ENCODE measurements at places on chromosomes 2 and 18.

DNA sequence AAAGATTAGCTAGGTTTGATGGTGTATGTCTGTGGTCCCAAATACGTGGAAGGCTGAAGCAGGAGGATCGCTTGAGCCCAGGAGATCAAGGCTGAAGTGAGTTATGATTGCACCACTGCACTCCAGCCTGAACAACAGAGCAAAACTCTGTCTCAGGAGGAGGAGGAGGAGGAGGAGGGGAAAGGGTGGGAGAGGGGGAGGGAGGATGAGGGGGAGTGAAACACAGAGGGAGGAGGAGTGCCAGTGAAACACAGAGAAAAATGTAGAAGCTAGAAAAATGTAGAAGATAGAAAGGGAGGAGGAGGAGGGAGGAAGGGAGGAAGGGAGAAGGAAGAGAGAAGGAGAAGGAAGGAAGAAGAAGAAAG is 387.5 kb downstream of the MTX2 start:
- DNase-seq: no peak

GRCh38 chr2:197427986-197428385 is 6.8 kb downstream of the SF3B1 start:
- no peak for DNase-seq

GRCh38 chr2:178229927-178230326 is 35.6 kb downstream of the OSBPL6 start:
- no peak for DNase-seq

DNA sequence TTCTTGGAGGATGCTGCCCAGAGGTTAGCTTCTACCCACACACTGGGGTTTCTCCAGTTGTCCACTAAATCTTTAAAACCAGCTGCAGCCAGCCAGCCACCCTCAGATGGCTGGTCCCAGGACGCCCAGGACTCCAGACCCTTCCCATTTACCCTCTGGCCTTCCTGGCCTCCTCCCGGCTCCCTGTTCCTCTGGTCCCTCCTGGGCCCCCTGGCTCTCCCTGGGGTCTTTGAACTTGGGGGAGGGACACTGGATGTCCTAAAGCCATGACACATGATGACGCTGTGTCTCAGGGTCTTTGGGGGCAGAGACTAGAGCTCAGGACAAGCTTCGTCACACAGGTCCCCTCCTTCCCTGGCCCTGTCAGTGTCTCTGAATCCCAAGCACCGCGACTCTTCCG is 201.1 kb upstream of the HDAC4 start:
- DNase-seq: no peak

- DNase-seq: no peak
These were observed 219.6 kb downstream of the CYP26B1 start for GRCh38 chr2:71927757-71928715.

DNA sequence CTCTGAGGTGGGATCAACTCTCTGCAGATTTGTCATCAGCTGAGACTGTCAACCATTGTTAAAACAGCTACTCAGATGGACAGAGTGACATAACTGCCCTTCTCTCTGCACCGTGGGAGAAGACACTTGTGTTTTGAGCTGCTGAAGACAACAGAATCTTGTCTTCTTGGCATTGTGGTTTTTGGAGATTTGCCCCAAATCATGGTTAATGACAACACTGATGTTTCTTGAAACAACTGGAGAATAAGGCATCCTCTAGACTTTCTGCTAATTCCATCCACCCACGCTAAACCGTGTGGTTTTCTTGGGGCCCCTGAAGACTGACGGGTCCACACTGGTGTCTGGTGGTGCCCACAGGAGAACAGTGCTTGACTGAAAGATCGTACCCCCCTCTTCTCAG is 39.5 kb downstream of the SH3BP4 start:
- DNase-seq: no peak

DNA sequence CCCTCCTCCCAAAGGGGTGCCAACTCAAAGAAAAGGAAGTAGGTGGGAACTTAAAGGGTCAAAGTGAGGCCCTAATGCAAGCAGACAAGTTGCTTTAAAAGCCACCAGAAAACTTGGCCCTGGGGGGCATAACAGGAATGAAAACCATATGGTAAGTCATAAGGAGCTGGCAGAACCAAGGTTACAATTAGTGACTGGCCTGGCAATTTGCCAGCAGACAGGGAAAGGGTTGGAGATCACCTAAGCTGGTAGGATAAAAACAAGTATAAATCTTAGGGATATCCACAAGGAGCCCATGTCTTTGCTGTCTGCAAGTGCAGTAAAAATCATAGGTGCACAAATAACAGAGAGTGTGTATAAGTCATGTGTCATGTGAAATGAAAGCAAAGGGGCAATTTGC is 256.7 kb upstream of the LRRTM4 start:
- DNase-seq: no peak

- no peak for DNase-seq
These were observed 208.7 kb downstream of the KCNE4 start for GRCh38 chr2:223260681-223261080.

- no peak for DNase-seq
These were observed 98.6 kb downstream of the CAPN13 start for GRCh38 chr2:30708491-30709290.

DNA sequence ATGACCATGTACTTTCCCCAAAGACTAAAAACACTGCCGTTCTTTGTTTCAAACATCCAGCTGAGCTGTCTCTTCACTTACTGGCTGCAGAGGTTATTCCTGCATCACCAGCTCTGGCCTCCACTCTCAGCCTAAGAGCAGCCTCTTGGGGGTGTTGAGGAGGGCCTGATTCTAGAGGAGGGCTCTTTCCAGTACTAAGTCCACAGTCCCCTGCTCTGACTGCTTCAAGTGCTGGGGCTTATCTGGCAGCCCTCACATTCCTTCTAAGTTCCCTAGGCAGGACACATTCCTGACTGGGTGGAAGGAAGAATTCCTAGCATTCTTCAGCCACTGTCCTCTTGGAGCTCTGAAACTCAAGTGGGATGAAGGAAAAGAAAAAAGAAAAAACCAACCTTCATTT is 32.9 kb upstream of the EHBP1 start:
- DNase-seq: no peak

DNA sequence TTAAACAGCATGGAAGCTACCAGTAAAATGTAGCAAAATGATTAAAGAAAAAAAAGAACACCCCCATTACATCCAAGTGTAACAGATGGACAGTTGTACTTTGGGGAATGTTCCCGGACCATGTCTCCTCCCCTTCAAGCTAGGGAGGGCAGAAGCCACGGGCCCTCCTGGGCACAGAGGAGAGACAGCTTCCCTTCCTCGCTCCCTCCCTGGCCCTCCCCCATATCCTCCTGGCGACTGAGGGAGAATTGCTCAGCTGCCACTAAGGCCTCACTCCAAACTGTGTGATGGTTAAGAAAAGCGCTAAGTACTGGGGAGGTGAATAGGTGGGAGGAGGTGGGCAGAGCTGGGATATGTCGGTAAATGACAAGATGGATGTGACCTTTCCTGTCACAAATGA is 358.0 kb downstream of the HRH4 start:
- no peak for DNase-seq

DNA sequence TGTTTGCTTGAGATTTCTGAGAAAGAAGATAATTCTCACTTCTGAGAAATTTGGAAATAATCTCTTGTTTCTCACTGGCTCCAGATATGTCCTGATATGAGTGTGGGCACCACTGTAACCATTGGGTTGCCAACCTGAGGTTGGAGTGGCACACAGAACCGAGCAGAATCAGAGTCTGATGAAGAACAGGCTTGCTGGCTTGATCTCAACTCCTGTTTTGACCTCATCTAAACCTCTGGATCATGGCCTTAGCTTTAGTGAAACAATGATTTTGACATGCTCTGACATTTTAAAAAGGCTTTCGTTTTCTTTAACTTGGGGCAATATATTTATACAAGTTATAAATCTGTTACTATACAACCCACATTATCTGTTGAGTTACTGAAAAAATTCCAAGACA is 548.0 kb downstream of the IRS1 start:
- no peak for DNase-seq

GRCh38 chr2:219638948-219639755 is 11.7 kb downstream of the SLC4A3 start:
- DNase-seq: no peak

- DNase-seq: no peak
These were observed 10.2 kb downstream of the MSTN start for GRCh38 chr2:190052307-190052706.

DNA sequence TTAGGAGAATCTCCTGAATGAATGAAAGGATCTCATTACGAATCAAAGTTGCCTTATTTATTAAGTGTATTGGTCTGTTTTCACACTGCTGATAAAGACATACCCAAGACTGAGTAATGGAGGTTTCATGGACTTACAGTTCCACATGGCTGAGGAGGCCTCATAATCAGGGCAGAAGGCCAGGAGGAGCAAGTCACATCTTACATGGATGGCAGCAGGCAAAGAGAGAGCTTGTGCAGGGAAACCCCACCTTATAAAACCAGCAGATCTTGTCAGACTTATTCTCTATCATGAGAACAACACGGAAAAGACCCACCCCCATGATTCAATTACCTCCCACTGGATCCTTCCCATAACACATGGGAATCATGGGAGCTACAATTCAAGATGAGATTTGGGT is 785.2 kb upstream of the POU3F3 start:
- DNase-seq: no peak

GRCh38 chr2:128986867-128987268 is 668.2 kb upstream of the HS6ST1 start:
- no peak for DNase-seq

DNA sequence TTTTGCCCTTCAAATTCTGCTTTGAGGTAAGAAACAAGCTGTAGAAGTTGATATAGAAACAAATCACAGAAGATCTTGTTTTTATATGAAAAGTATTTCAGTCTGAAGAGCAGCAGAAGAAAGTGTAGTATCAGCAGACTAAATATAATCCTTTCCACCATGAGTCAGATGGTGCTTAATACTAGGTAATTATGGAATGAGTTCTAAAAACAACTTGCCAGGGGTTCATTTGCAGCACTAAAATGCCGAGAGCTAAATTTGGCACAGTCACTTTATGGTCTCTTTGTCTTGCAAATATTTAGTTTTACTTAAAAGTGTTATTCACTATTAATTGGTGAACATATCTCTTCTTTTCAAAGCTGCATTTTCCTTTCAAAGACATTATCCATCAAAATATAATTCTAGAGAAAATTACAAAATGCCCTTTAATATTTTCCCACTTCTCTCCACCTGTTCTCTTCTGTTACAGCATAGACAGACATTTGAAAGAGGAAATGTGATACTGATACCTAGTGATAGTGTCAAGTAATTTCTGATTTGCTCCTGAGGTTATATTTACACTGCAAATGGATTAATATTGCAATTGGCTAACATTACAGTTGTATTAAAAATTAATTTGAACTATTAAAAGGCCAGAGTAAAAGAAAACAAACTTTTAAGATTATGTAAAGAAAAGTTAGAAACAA is 5.3 kb downstream of the MYL1 start:
- no peak for DNase-seq

- DNase-seq: no peak
These were observed 24.5 kb downstream of the ABCB11 start for GRCh38 chr2:169006665-169007064.

GRCh38 chr18:33585431-33585775 is 7.4 kb downstream of the ASXL3 start:
- no peak for DNase-seq

GRCh38 chr2:105417857-105418436 is 19.1 kb upstream of the FHL2 start:
- DNase-seq: no peak

GRCh38 chr2:145260081-145260480 is 740.2 kb upstream of the ZEB2 start:
- no peak for DNase-seq

DNA sequence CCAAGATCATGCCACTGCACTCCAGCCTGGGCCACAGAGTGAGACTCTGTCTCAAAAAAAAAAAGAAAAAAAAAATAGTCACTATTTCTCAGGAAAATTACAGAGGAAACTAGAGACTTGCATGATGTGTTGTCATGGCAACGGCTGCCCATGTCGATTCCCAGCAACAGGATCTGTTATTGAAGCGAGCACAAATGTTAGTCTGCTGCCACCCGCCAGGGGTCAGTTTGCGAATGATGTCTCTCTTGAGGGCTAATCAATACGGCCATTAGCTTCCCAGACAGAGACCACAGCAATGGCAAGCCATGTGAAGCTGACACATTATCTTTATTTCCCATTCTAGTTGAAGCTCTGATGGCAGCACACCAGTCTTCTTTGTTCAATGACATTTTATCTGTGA is 32.4 kb upstream of the ACYP2 start:
- no peak for DNase-seq

GRCh38 chr18:8899000-8899399 is 193.6 kb downstream of the MTCL1 start:
- DNase-seq: no peak

GRCh38 chr2:102301867-102302362 is 9.4 kb upstream of the IL1RL1 start:
- no peak for DNase-seq

GRCh38 chr2:189782221-189782671 is 1.9 kb downstream of the ORMDL1 start:
- DNase-seq: no peak

- no peak for DNase-seq
These were observed 163.9 kb downstream of the CDH2 start for GRCh38 chr18:28013066-28013465.

GRCh38 chr2:64795024-64795592 is 141.4 kb upstream of the SERTAD2 start:
- DNase-seq: no peak

DNA sequence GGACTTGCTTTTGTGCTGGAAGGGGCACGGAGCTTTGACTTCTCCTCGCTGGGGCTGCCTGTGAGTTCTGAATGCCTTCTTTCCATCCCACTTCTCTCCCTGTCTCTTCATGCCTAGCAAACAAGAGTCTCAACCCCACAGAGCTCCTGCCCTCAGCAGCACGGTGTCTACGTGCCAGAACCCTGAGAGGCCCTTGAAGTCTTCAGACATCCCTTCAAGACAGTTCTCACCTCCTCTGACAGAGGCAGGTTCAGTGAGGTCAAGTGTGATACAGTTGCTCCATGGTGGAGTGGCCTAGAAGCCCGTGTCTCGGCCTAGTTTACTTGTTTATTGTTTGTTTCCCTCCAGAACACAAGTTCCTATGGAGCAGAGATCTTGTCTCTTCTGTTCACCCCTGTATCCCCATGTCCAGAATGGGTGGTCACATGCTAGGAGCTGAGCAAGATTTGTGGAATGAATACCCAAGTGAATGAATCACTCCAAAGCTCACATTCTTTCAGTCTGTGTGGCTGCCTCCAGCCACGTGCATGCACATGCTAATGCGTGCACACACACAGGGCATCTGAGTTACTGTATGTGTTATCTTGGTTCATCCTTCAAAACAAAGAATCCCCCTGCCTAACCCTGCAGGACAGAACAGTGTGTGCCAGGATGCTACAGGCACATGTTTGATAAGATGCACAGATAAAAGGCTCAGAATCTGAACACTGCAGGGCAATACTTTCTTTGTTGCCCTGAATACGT is 391.6 kb downstream of the NBAS start:
- no peak for DNase-seq

GRCh38 chr2:15869396-15869795 is 71.0 kb upstream of the MYCN start:
- DNase-seq: no peak

All from effector CD8-positive, alpha-beta T cell (primary cell).